ENCODE measurements at places on chromosomes 16 and 17.
A peak's percentile ranks its signal among the peaks of the same experiment; 100 is the strongest.

- DNase-seq: no peak
Measured at GRCh38 chr16:67023689-67024088, 5.3 kb upstream of the CBFB start.

DNA sequence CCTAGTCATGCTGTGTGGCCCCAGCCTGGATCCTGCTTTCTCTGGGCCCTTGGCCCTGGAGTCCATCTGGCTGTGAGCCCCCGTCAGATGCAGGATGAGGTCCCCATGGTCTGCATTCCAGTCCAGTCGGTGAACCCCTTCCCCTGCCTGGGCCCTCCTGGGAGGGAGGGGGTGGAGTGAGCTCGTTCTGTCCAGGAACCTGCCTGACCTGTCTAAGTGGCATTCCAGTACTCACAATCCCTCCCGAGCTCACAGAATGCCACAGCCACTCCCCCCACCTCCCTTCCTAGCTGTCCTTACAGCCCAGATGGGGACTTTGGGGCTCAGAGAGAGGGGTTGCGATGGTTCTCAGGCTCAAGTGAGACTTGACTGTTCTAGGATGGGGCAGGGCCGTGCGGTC lies 15.5 kb downstream of the SPNS2 start:
- DNase-seq: no peak

DNA sequence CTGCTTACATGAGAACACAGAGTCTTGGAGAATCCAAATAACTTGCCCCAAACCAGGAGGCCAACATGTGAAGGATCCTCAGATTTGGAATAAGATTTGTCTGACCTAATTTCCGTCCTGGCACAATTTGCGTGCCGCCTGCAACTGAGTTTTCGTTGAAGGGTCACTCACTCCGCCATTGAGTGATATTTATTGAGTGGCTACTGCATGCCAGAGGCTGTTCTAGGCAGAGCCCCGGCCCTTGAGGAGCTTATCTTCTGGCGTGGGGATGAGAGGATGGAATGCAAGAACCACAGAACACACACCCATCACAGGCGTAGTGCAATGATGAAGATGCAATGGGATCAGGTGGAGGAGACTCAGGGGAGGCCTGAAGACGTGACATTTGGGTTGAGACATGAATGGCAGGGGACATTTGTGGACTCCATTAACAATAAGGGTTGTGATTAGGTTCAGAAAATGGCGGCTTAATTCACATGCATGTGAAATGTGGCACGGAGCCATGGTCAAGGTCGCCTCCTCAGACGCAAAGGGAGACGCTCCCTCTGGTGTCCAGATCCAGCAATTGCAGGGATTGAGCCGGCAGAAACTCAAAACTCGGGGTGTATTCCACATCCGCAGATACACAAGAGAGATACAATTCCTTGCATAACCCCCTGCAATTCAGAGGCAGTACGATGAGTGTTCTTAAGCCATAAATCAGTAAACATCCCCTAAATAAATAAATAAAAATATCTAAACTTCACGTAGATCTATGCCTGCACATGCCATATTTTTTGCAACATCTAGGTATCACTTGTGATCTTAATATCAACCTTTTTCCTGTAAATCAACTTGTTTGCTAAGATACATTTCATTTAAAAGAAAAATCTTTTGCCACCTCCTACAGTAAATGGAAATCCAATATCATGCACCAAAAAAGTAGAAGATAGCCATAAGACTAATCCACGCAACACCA lies 57.9 kb upstream of the CACNG4 start:
- peak; percentile 76 for DNase-seq

- no peak for DNase-seq
Measured at GRCh38 chr16:4654011-4654963, 29.7 kb downstream of the MGRN1 start.

- DNase-seq: peak; percentile 45
Measured at GRCh38 chr16:86685076-86685475, 106.7 kb downstream of the FOXL1 start.

DNA sequence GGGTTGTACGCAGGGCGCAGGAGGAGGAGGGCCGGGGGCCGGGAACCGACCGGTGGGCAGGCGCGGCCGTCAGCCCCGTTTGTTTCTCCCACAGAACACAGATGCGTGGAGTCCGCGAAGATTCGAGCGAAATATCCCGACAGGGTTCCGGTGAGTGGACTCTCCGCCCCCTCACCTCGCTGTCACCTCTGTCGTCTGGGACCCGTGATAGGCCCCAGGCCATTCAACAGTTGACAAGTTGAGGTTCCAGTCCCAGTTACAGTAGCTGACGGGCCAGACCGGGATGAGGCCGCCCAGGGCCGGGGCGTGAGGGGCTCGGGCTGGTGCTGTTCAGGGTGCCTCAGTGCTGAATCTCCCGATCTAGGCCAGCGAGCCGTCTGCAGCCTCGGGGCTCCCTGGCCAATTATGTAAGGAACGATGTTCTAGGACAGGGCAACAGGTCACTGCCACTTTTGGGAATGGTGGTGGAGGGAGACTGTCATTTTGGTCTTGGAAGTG lies 628 bp downstream of the GABARAPL2 start:
- no peak for DNase-seq

DNA sequence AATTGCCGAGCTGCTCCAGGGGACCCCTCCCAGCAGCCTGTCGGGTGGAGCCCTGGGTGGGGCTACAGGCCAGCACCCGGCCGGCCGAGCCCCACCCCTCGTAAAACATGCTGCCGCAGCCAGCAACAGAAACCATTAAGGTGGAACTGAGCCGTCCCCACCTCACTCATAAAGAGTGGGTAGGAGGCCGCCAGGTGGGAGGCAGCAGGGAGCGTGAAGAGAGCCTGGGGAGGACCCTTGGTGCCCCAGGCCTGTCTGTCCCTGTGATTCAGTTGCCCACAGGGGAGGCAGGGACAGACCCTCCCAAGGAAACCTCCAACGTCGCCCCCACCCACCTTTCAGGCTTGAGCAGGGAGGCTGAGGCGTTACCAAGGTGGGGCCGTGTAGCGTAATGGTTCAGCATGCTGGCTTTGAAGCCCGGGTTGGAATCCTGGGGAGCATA lies 8.4 kb downstream of the FOXN1 start:
- no peak for DNase-seq

GRCh38 chr16:73601911-73602310 lies 554.0 kb upstream of the ZFHX3 start:
- DNase-seq: no peak

DNA sequence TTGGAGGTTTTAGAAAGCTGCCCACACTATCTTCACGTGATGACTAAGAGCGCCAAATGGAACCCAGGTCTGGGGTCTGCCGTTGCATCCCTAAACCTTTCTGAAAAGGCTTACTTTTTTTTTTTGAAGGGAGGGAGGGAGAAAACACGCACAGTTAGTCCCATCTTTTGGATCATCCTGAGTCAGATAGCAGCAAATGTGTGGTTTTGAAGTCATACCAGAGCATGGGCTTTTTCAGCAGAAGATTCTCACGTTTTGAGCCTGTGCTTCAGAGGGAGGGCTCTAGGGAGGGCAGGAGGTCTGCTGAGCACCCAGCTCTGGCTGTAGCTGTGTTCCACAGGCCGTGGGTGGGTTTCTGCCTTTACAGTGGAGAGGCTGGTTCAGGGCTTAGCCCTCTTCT lies 194.7 kb downstream of the SNX29 start:
- peak; percentile 70 for DNase-seq

DNA sequence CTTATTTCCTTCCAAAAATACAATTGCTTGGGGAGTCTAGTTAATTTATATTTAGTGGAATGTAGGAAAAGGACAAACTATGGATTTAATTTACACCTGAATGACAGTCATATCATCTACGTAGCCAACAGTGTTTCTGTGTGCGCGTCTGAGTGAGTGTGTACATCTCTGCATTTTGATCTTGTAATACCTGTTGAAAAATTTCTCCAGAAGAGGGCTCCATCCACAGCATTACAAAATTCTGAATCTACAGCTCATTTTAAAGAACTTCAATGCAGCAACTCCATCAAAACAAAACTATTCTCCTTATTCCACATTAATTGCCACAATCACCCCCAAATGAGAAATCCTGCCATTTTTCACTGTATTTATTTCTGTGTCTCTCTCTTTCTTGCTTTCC lies 3.9 kb downstream of the CDH13 start:
- peak; percentile 45 for DNase-seq

- DNase-seq: peak; percentile 54
Measured at GRCh38 chr17:63364387-63364786, 81.7 kb downstream of the CYB561 start.

GRCh38 chr16:50675686-50676610 lies 5.2 kb downstream of the SNX20 start:
- DNase-seq: no peak

- peak; percentile 86 for DNase-seq
Measured at GRCh38 chr16:57764341-57765159, 29.0 kb downstream of the KATNB1 start.

DNA sequence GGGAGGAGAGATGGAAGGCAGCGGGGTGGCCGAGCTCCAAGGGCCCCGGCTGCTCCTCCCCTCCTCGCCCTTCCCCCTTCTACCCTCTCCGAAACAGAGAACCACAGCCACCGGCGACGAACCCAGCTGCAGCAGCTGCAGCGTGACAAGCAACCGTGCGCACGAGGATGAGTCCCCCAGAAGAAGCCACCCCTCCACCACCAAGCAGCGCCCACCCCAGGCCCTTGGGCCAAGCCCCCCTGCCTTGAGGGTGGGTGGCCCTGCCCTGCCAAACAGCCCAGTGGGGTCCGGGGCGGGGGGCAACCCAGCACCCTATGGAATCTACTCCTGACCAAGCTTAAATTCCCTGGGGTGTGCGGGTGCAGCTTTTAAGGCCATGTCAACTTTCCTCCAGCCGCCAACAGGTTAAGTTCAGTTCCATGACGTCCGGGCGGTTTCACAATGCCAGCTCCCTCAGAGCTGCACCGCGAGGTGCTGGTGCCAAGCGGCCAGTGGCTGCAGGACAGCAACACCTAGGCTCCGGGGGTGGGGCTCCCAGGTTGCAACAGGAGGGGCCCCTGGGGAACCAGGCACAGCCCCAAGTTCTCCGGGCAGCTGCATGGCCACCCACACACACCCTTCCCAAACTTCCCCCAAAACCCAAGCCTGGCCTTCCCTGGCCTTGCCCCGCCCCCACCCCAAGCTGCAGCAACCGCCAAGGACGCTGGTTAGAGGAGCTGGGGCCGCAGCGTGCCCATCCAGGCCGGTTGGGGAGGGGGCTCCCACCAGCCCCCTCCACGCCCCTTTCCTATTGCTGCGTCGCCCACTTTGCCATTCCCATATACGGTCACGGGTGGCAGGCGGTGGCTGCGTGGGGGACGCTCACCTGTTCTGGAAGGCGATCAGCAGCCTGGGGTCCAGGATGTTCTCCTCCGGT lies 2.0 kb downstream of the CBX4 start:
- peak; percentile 45 for DNase-seq

DNA sequence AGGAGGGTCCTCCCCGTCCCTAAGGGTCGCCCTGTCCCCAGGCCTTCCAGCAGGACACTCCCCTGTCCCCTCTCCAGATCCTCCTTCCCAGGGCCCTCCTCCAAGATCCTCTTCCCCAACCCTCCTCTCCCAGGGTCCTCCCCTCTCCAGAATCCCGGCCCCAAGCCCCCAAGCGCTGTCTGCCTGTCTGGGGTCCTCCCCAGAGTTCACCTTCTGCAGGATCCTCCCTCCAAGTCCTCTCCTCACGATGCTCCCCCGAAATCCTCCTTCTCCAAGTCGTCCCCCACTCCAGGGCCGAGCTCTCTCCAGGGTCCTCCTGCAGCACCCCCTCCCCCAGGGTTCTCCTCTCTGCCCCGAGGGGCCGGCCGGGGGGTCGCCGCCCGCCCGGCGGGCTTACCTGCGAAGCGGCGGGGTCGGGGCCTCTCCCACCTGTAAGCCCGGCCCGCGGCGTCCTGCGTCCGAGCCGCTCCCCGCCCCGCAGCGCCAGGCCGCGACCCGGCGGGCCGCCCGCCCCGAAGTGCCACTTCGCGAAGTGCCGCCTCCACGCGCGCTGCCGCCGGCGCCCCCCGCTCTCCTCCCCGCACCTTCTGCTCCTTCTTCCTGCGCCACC lies 678 bp upstream of the BAIAP2 start:
- DNase-seq: no peak

DNA sequence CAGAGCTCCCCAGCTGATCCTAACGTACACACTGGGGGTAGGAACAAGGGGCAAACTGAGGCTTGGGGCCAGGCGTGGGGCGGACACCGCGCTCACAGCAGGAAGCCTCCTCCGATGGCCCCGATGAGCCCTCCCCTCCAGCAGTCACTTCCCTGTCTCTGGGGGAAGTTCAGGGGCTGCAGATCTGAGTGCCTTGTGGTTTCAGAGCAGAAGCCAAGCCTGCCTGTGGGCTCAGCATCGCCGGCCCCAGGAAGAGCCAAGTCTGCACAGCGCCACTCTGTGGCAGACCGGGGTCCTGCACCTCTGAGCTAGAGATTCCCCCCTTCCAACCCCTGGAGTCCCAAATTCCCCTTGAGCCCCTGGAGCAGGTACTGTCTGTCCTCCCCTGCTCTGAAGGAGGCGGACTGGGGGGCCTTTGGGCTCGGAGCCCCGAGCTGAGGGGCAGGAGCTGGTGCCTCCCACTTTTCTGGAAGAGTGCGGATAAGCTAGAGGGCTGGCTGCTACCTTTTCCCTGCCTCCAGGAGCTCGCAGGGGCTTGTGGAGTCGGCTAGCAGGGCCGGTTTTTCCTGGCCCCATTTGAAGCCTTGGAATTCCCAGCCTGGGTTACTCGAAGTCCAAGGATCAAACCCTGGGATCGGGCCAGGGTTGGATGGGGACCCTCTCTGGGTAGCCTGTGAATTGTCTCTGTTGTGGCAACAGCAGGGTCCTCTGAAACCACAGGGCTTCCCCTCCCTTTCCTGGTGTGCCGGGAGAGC lies 2.9 kb downstream of the GSE1 start:
- peak; percentile 91 for DNase-seq

DNA sequence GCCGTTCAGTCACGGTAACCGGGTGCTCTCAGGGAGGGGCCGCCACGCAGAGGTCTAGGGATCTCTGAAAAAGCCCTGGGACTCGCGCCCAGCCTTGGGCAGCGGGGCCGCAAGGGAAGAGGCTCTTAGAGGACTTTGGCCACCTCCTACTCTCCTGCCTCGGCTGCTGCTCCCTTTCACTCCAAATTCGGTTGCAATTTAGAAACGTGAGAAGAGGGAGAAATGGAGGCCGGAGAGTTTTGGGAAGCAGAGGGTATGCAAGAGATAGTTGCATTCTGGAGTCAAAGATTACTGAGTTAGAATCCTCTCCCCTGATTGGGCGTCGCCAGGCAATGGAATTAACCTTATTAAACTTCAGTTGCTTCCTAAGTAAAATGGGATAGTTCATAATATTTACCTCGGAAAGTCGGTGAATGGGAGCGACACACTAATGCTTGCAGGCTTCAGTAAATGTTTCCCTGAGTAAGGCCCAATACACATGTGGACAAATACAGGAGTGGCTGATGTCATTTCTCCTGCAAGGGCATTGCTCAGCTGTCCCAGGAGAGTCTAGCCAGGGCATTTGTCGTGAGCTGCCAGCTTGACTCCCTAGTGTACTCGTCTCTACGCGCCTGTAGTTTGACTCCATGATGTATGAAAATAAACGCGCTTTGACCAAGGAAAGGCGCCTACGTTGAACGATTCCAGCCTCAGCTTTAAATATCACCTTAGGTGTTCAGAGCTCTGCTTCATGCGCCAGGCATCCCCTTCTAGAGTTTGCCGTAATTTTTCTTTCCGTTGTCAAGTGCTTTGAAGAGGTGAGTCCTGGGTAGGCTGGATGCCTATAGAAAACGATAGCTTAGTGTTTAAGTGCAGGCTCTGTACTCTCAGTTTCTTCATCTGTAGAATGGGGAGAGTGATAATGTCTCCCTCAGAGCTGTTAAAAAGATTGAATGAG lies 667 bp downstream of the OGFOD1 start:
- peak; percentile 34 for DNase-seq

GRCh38 chr16:47611042-47611441 lies 149.9 kb downstream of the PHKB start:
- DNase-seq: no peak

Measured in fibroblast of skin of right quadriceps (primary cell).